ENCODE measurements at places on chromosomes 12 and 14. TPM values are rescaled to one million over a fixed set of nuclear protein-coding genes. Genes with fewer than 3 reads are reported as not detected.
A peak's percentile ranks its signal among the peaks of the same experiment; 100 is the strongest.

The KCNC2 gene
- total RNA-seq: not detected

The NDUFA9 gene
- 125 TPM for total RNA-seq

DNA sequence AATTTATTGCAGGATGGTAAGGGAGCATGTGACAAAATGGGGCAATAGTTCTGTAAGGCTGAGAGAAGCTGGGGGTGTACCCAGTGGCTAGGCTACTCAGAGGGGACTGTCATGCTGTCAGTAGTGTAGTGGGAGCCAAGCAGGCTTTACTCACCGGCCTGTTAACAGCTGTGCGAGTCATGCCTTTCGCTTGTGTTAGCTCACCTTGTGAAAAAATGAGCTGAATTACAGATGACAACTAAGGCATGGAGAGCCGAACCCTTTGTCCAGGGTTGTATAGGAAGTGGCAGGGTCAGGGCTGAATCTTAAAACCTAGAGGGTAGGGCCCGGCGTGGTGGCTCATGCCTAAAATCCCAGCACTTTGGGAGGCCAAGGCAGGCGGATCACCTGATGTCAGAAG is 37.9 kb downstream of the SH2B3 start:
- peak overlapping the region; percentile 63 for H3K27ac ChIP-seq
- H3K4me1 ChIP-seq: peaks cover 71% of the 10 kb centered on the region
- H3K4me3 ChIP-seq: peak overlapping the region; percentile 19

The DHRS2 gene
- 2.3 TPM for total RNA-seq

The ACSM4 gene
- not detected for total RNA-seq

DNA sequence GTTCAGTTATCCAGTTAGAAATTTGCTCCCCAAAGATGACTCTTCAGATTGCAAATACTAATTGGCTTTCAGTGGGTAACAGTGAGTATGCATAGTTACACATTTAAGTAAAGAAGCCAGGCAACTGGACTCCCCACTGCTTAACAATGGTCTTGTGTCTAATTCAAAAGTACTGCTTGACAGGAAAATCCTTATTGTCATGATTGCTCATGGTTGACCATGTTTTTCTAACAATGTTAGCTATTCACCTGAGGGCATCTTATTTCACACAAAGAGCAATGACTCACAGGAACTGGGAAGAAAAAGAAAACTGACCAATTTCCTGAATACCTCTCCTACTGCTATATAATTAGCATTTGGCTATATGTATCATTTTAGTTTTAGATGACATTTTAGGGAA is 33.7 kb upstream of the ALG10B start:
- no peak overlapping the region for H3K27ac ChIP-seq
- no peak for DNase-seq
- H3K4me1 ChIP-seq: no peaks in the 10 kb centered on the region
- H3K27me3 ChIP-seq: no peaks in the 10 kb centered on the region

The BLOC1S1 gene
- 72.3 TPM for total RNA-seq

- no peaks in the 10 kb centered on the region for H3K4me1 ChIP-seq
- H3K27me3 ChIP-seq: peaks cover 32% of the 10 kb centered on the region
- no peak for DNase-seq
Measured at GRCh38 chr14:58191763-58192601, 8.0 kb upstream of the ACTR10 start.

DNA sequence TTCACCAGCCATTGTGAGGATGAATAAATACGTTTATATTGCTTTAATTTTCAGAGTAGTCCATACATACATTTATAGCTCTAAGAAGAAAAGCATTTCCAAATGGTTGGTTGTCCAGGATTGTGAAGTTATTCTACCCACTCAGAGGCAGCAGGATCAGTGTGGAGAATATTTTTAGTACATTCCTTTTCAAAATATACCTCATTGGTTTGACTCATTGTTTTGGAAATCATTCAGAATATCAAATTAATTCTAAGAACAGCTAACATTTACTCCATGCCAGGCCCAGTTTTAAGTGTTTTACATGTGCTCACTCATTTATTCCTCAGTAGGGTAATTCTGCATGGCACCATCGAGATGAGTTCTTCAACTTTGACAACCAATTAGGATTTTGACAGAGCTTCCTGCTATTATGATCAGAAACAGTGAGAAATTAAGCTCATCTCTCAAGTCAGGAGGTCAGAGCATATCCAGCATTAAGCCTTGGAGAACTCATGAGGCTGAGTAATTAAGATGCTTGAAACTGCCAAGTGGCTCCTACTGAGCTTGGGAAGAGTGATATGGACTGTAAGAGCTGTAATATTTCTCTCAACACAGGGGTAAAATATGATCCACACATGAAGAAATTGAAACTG is 153.3 kb upstream of the CLEC14A start:
- H3K4me3 ChIP-seq: no peak overlapping the region
- H3K27ac ChIP-seq: no peak overlapping the region
- H3K4me1 ChIP-seq: no peaks in the 10 kb centered on the region
- no peaks in the 10 kb centered on the region for H3K27me3 ChIP-seq
- no peaks in the 10 kb centered on the region for H3K36me3 ChIP-seq
- DNase-seq: no peak
